ENCODE measurements at places on chromosomes 3 and 15.

- DNase-seq = no peak
Observed at GRCh38 chr15:39625856-39626255, 45.0 kb downstream of the THBS1 start.

DNA sequence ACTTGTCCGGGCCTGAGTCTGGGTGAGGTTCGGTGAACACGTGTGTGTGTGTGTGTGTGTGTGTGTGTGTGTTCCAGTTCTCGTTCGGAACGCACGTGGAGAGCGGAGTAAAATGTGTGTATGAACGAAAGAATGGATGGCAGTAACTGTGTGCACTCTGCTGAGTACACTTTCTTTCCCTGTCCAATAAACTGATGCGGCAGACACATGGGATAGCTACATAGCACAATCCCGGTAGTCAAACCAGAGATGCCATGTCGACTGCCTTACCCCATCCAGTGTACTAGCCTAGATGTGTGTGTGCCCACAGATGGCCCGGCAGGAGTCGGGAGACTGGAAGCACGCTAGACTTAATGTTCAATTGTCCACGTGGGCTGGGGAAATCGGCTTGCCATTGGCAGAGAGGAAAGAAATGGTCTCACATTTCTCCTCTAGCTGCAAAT, 507 bp upstream of the GOLIM4 start:
- DNase-seq = peak; percentile 92

DNA sequence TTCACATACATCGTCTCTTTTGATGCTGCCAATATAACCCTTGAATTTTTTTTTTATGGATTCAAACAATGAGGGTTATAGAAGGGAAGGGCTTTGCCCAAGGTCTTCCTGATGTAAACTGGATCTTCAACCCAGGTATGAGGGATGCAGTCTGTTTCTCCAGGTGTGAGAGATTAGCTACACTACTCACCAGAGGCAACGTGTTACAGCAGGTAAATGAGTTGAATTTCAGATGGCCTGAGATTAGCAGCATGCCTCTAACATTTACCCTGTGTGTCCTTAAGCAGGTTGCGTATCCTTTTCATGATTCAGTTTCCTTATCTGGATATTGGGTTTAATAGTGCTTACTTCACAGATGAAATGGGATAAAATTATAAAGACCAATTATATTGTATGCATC, 1.9 kb downstream of the RTP4 start:
- no peak for DNase-seq

GRCh38 chr3:192916371-192917027, 1.2 kb downstream of the MB21D2 start:
- DNase-seq = no peak

GRCh38 chr3:88535563-88535962, 385.8 kb downstream of the C3orf38 start:
- DNase-seq = no peak

- no peak for DNase-seq
Observed at GRCh38 chr3:112403103-112403502, 70.1 kb downstream of the CD200 start.

- DNase-seq = no peak
Observed at GRCh38 chr3:127720985-127721935, 48.5 kb downstream of the ABTB1 start.

- no peak for DNase-seq
Observed at GRCh38 chr3:113110267-113110666, 101.1 kb upstream of the BOC start.

- no peak for DNase-seq
Observed at GRCh38 chr3:20909511-20909910, 723.5 kb upstream of the SGO1 start.

GRCh38 chr3:157370867-157371266, 65.8 kb upstream of the PTX3 start:
- peak; percentile 52 for DNase-seq

DNA sequence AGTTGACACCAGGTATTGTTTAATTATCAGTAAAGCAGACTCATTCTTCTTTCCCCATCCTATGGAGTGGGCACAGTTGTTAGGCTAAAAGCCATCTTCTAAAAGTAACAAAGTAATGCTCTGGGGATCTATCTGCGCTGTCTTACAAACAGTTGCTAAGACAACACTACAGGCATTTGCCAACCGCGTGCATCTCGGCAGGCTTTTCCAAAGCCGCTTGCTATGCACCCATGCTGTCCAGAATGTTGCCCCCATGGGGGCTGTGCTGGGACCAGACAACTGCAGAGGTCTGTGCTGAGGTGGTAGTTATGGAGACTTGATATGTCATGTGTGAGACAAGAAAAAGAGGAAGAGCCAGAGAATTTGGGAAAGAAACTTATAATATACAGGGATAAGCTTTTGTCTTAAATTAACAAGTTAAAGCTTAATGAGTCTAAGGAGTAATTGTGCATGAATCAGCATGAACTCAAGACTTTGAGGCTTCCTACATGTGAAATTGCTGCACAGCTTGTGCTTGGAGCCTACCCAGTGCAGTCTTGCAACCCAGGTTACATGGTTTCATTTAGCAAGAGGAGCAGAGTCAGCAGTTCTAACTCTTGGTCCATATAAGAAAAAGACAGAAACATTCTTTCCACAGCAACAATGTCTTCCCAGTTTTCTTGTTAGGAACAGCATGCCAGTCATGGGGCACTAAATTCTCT, 38.9 kb upstream of the DCLK3 start:
- DNase-seq = no peak

DNA sequence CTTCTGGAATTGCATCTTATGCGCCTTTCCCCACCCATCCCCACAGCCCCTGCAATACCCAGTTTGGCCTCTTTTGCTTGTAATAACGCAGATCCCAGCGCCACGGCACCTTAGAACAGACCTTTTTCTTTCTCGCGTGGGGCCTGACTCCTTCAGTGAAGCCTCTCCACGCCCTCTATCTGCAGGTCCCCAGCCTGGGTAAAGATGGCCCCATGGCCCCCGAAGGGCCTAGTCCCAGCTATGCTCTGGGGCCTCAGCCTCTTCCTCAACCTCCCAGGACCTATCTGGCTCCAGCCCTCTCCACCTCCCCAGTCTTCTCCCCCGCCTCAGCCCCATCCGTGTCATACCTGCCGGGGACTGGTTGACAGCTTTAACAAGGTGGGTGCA, 594 bp downstream of the CRELD1 start:
- no peak for DNase-seq

- DNase-seq = no peak
Observed at GRCh38 chr15:84788500-84788899, 28.7 kb upstream of the ALPK3 start.

DNA sequence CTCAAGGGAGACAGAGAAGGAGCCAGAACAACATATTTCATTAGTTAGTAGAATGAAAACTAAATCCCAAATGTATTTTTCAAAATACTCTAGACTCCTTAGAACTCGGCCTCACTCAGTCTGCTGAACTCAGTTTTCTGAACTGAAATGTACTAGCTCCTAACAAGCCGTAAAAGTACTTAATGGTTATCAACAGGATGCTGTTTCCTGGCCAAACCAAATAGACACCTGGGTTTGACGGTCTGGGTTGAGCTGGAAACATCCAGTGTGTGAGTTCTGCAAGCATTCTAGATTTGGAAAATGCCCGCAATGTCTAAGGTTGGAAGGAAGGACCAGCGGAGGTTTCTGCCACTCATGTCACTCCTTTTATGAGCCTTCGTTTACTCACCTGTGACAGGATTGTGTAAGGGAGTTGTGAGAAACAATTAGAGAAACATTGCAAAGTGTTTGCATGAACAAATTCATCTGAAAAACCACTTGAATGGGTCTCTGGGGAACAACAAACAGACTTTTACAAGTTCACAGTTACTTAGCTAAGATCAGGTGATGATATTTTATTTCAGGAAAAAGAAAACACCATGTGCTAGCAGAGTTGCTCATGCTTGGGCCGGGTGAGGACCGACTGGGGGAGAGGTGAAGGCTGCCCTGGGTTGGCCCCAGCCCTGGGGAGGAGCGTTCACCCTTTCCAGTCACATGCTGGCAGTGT, 151.0 kb downstream of the ALDH1A2 start:
- no peak for DNase-seq

- peak; percentile 97 for DNase-seq
Observed at GRCh38 chr3:11288786-11289637, 16.8 kb downstream of the ATG7 start.

DNA sequence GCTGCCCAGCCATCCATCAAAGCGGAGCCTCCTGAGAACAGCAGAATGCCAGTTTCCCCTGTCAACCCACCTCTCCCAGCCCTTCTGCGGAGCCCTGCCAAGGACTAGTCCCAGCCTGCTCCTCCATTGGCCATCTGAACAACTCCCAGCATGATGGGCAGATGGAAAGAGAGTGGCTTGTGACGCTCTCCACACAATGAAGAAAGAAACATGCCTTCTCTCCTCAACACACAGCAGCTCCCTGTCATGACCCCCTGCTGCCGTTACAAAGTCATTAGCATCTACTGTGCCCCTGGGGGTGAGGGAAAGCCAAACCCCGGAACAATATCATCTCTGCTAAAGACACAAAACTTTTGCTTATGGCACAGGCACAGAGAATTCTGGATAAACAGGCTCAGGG, 33.6 kb downstream of the MECOM start:
- DNase-seq = no peak

DNA sequence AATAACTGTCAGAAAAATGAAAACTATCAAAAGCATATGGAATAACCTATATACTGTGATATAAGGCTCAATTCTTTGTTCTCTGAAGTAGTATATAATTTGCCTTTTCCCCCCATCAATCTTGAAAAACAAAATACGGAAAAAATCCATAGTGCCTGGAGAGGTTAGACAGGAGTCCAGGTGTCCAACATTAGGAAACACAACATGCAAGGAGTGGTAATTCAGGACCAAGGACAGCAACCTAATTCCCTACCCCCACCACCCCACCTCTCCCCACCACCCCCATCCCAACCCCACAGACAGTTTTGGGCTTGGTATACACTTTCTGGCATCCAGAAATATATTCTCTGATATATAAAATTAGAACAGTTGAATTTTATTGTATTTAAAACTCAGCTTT, 55.1 kb upstream of the SLC25A26 start:
- DNase-seq = no peak

DNA sequence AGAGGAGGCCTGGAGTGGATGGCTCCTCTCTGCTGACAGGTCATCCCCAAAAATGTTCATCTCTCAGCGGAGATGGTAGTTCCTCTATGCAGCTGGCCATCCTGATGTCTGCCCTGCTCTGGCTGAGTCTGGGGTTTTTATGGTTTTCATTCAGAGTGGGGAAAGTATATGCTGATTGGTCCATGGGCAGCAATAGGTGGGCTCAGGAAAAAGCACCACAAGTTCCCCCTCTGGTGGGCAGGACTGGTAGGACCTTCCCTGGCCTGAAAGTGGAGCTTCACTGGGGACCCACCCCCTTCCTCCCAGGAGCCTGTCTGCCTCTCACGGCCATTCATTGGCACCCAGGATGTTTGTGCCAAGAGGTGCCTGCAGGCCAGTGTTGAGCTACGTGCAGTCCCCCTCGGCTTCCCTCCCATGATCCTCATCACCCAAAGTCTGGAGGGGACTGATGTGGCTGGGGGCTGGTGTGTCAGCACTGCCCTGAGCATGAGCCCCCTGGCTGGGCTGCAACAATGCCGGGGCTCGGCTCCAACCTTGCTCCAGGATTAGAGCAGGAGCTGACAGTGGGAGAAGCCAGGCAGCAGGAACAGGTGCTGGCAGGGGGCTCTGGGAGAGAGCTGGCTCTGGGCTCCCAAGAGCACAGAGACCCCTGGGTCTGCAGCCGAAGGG, 13.1 kb upstream of the BLOC1S6 start:
- peak; percentile 5 for DNase-seq

DNA sequence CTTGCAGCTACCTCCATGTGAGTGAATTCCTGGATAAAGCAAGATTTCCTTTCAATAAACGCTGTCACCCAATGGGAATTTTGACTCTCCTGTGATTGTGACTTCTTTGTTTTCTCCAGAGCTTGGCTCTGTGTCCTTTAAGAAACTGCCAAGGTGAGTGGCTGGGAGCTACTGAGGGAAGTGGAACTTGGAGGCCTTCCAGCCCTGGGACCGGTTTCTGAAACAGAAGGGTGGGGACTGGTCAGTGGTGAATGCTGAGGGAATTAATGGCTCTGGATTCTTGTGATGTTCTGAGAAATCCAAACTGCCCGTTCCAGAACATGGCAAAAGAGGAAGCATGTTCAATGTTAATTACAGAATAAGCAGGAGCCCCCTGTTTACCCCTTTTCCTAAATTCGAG, 41.1 kb upstream of the MYZAP start:
- DNase-seq = no peak

- no peak for DNase-seq
Observed at GRCh38 chr15:92471288-92471687, 77.6 kb downstream of the ST8SIA2 start.

DNA sequence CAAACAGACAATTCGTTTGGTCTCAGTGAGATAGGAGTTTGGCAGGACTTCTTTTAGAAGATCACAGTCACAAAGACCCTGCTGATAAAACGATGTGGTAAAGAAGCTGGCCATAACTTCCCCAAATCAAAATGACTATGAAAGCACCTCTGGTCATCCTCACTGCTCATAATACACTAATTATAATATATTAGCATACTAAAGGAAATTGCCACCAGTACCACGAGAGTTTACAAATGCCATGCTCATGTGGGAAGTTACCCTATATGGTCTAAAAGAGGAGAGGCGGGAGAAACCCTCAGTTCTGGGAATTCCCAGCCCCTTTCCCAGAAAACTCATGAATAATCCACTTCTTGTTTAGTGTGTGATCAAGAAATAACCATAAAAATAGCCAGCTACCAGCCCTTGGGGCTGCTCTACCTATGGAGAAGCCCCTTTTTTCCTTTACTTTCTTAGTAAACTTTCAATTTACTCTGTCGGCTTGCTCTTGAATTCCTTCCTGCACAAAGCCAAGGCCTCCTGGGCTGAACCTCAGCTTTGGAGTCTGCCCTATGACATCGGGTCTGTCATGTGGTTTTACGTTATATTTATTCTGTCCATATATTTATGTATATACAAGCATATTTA, 115.8 kb upstream of the IGSF10 start:
- DNase-seq = no peak

GRCh38 chr3:139676632-139677387, 962 bp downstream of the NMNAT3 start:
- no peak for DNase-seq

DNA sequence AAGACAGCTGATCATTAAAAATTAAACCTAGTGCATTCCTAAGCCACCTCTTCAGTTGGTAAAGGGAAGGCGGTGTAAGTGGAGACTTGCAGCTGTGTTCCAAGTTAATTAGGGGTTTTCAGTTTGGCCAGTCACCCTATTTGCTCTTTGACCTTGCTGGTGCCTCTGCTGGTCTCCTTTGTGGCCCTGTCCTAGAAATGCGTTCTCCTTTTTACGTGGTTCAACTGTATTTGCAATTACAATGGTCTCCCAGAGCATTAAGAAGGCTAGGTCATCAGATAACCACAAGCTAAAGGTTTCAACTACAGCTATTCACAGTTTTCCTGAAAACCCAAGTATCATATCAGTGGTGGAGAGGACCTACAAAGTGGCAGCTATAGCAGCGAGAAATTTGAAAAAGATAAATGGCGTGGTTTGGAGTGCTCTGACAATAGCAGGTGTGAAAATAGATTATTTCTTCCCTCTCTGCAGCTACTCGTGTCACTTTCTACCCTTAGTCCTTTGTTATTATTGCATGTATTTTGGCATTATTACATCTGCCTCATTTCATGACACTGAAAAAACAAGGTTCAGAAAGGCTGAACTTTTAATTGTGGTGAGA, 203.5 kb upstream of the TBC1D5 start:
- DNase-seq = no peak

- DNase-seq = no peak
Observed at GRCh38 chr15:69209661-69210060, 49.2 kb downstream of the GLCE start.

GRCh38 chr15:64019764-64020163, 26.5 kb downstream of the DAPK2 start:
- peak; percentile 56 for DNase-seq

GRCh38 chr3:111333642-111334041, 208.4 kb upstream of the CD96 start:
- no peak for DNase-seq

Data from AG10803 (cell line).